ENCODE measurements at places on chromosomes 12 and 14.

- DNase-seq: no peak
Measured at GRCh38 chr12:84572196-84572595, 340.4 kb downstream of the SLC6A15 start.

DNA sequence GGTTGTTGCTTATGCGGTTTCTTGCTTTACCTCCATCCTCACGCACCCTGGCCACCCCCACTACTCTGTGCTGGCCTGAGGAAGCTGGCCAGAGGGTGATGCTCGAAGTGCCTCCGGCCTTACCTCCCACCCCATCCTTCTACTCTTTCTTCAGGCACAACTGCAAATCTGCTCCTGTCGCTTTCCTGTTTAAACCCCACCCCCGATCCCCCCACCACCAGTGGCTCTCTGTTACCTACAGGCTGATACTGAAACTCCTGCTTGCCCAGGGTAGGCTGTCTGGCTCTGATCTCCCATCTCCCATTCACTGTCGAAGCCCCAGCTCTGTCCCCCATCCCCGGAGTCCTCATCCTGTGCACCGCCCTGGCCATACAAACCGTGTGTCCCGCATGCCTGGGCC is 111.5 kb downstream of the PRMT8 start:
- no peak for DNase-seq

DNA sequence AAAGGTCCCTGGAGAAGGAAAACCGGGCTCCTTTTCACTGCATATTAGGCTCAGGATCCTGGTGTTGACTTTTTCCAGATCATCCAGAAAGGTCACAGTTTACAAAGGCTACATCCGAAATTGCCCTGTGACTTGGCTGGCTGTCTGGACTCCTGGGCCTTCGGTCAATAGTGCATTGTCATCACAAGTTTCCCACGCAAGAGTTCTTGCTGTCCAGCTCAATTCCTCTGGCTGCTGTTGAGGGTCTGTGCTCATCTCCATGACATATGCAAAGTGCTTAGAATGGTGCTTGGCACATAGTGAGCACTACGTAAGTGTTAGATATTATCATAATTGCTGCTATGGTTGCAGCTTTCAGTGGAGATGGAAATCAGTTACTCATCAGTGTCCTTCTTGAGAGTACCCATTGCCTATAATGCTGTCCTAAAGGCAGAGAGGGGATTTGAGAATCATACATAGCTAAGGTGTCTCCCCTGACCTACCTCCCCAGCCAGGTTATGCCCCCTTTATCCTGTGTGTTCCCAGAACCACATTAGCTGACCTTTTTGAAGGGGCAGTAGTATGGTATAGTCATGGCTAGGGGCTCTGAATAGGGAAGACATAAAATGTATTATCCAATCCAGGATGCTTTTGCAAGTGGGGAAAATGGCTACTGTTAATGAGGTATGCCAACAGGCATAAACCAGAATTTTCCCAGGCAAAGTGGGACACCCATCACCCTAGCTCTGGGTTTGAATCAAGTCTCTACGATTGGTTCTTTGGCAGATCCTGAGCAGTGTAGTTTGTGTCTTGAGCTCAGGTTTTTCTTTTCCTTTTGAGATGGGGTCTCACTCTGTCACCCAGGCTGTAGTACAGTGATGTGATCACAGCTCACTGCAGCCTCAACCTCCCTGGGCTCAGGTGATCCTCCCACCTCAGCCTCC is 132.0 kb upstream of the CCND2 start:
- no peak for DNase-seq

- no peak for DNase-seq
Measured at GRCh38 chr12:8504351-8504750, 9.0 kb upstream of the CLEC4D start.

GRCh38 chr12:109369831-109370230 is 22.1 kb downstream of the MYO1H start:
- DNase-seq: no peak
